ENCODE measurements at places on chromosomes 7 and 10. TPM values are rescaled to one million over a fixed set of nuclear protein-coding genes. Genes with fewer than 3 reads are reported as not detected.

The KIF11 gene
- total RNA-seq = 0.67 TPM

The SCRN1 gene
- total RNA-seq = 50.6 TPM

The EPO gene
- total RNA-seq = not detected

DNA sequence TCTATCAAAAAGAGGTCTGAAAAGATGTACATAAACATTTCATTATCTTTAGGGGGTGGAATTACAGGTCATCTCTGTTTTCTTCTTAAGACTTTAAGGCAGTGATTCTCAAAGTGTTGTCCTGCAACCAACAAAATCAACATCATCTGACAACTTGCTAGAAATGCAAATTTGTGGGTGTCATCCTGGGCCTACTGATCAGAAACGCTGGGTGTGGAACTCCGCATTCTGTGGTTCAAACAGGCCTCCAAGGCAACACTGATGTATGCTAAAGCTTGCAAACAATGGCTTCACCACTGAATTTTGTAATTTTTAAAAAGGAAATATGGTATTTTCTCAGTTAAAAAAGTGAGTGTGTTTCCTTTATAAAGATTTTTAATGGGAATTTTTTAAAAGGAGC, 402.0 kb upstream of the LRRN3 start:
- DNase-seq = no peak

DNA sequence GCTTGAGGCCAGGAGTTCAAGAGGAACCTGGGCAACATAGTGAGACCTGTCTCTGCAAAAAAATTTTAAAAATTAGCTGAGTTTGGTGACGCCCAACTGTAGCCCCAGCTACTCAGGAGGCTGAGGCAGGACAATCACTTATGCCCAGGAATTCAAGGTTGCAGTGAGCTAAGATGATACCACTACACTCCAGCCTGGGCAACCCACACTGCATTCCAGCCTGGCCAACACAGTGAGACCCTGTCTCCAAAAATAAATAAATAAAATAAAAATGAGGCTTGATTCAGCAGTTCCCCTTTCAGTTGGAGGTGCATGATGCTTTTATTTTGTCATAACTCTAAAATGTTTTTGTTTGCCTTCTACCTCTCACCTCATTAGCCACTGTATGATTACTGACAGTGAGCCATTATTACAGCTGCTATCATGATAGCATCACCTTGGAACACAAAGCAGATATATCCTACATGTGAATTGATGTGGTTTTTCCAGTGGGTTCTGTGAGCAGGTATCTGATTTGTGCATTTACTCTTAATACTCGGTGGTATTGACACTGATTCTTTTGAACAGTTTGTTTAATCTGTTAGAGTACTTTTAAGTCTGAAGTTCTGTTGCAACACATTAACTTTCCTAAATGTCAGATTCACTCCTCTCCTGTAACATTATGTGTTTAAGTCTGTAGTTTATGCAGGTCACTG, 49.1 kb downstream of the ARID5B start:
- DNase-seq = no peak

- no peak for DNase-seq
These were observed 154.4 kb upstream of the AKR1E2 start for GRCh38 chr10:4671451-4672145.

DNA sequence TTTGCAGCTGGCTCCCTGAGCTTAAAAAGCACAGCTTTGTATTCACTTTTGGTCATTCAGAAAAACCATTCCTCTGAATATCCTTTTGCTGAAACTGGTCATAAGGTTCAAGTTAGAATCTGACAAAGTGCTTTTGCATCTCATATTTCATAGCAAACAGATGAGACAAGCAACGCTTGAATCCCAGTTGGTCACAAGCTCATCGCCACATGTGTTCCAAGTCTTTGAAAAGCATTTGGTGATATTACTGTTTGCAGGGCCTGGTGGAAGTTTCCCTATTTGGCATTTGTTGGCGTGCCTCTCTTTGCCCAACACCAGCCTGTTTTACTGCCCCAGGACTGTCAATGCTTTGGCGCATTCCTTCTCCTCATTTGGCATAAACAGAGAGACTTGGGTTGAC, 10.3 kb downstream of the TACC2 start:
- no peak for DNase-seq

DNA sequence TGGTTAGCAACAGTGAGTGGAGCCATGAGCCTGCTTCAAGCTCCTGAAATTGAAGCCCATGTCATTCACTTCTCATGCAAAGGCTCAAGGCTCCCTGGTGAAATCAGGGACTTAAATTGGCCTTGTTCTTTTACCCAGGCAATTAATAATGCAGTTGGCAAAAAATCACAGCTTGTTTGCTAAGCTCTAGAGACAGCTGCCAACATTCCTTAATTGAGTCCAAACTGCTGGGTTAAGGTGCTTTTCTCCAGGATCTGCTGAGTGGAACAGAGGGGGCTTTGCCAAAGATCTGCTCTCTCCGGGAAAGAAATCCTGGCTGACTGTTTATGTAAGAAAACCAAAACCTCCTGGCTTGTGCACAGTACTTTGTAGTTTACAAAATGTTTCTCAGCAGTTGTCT, 257.6 kb upstream of the GHITM start:
- no peak for DNase-seq

GRCh38 chr10:7092603-7093002, 318.2 kb downstream of the SFMBT2 start:
- no peak for DNase-seq

GRCh38 chr10:63603709-63604445, 82.7 kb downstream of the REEP3 start:
- no peak for DNase-seq

All from posterior vena cava (tissue), 2 donors.